Hematopoietic multipotent progenitor cell (in vitro differentiated cells): ENCODE measurements at places on chromosomes 1 and 21. TPM values are rescaled to one million over a fixed set of nuclear protein-coding genes. Genes with fewer than 3 reads are reported as not detected.

The PLD5 gene
- total RNA-seq = not detected

- no peak for DNase-seq
Observed at GRCh38 chr1:223758734-223759133, 46.4 kb downstream of the CAPN2 start.

DNA sequence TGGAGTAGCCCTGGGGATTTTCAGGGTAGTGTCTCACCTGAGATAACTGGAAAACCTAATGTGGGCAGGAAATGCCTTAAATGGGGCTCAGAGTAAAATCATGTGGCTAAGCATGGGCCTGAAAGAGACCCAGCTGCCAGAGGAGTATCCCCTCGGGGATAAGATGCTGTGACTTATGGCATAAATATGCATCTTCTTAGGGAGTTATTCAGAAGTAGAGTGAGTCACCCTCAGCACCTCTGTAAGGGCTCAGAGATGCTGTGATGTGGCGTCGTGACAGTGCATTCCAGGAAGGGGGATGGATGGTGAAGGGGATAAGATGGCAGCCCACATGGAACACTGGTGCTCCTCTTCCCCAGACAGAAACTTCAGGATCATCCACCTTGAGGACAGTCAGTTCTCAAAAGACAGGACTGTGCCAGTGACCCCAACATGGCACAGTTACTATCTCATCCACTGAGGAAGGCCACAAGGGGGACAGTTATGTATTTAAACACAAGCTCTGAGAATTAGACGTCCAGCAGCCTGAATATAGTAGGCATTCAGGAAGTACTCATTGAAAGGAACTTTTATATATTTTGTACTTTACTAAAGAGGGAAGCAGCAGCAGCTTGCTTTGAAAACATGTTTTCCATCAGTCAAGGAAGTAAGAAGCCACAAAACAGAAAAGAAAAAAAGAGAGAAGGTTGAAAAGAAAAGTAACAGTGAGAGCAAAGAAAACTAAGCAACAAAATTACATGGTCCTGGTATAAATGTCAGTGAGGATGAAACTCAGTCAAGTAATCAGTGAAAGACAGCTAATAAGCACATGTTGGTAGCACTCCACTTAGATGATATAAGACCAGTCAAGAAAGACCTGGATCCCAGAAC, 8.3 kb downstream of the IL24 start:
- no peak for DNase-seq

- no peak for DNase-seq
Observed at GRCh38 chr1:112296908-112297307, 99.1 kb upstream of the CTTNBP2NL start.

The RAB25 gene
- total RNA-seq = under 0.01 TPM

- DNase-seq = no peak
Observed at GRCh38 chr1:111611986-111612385, 7.6 kb upstream of the RAP1A start.

- DNase-seq = no peak
Observed at GRCh38 chr1:168742386-168742785, 13.4 kb upstream of the DPT start.

DNA sequence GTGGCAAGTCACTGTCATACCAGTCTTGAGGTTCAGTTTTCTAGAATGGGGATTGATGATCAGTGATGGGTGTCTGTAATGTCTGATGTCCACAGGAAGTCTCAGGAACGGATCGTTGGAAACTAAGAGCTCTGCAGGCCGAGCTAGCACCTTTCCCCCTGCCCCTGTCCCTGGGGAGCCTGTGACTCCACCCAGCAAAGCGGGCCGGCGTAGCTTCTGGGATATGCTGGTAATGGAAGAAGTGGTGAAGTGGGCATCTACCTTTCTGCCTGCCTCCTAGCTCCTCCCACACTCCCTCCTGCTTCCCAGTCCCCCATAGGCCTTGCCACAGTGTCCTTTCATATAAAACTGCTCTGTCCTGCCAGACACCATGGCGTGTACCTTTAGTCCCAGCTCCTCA, 13.4 kb downstream of the HYI start:
- no peak for DNase-seq

The TEKT2 gene
- total RNA-seq = 4.8 TPM

DNA sequence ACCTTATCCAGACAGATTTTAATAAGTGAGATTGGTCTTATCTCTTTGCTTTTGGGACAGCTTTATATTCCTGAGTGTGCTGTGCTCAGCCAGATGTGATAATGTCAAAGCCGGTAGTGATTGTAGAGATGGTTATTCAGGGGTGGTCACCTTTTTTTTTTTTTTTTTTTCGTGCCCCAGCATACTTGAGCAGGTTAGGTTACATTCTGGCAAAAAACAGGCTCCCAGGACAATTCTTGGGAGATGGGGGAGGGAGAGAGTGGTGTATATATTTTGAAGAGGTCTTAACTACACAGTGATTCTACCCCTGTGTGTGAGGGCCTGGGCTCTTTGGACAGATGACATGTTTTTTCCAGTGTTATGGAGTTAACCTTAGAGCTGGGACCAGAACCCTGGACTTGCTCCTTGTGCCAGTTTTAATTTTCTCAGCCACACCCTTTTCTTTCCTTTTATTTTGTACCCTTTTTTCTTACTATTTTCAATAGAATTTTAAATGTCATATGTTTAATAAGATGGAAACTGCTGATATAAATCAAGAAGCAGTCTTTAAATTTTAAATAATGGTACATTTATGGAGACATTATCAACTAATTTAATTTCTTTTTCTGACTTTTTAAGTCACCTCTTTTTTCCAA, 88.4 kb downstream of the DYRK1A start:
- no peak for DNase-seq

DNA sequence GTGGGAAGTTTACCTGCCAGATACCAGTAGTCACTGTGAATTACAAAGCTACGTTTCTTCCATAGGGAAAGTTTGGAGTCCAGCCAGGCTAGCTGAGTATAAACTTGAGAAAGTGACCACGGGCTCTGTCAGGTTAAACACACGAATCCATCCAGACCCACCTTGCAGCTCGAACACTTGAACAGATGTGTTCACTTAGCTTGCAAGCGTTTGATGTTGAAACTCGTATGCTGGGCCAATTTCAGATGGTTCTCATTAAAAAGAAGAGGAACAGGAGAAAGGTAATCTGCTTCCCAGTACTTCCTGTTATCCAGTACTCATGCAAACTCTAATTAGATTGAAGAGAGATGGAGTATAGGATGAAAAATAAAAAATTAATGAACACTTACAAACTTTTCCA, 636.4 kb downstream of the SMYD3 start:
- DNase-seq = no peak

DNA sequence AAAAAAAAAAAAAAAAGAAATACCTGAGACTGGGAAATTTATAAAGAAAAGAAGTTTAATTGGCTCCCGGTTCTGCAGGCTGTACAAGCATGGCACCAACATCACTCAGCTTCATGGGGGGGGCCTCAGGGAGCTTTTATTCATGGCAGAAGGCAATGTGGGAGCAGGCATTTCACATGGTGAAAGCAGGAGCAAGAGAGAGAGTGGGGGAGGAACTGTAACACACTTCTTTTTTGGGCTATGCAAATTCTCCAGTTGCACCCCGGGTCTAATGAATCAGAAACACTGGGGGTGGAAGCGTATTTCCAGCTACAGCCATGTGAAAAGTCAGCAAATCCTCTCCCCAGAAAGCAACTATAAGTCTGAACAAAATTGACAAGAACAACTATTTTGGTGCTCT, 11.8 kb upstream of the SOD1 start:
- no peak for DNase-seq

The SPATA46 gene
- total RNA-seq = not detected
